CD4-positive, alpha-beta T cell treated with Interleukin-15 for 1 hour (primary cell): ENCODE measurements at places on chromosomes 16 and 17.

- peak; percentile 33 for DNase-seq
Measured at GRCh38 chr16:11396241-11397048, 51.2 kb downstream of the RMI2 start.

DNA sequence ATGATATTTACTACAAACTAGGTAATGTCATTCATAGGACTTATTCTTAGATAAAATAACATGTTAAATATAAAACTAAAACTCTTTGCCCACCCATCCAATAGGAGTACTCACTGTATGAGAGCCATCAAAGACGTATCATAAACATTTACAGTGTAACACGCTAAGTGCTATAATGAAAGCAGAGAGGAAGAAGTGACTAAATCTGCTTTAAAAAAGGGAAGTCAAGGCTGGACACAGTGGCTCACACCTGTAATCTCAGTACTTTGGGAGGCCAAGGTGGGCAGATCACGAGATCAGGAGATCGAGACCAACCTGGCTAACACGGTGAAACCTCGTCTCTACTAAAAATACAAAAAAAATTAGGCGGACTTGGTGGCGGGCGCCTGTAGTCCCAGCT, 32.4 kb downstream of the SPAG9 start:
- DNase-seq: no peak

GRCh38 chr17:75589012-75589918, 1.7 kb downstream of the MYO15B start:
- DNase-seq: peak; percentile 93

DNA sequence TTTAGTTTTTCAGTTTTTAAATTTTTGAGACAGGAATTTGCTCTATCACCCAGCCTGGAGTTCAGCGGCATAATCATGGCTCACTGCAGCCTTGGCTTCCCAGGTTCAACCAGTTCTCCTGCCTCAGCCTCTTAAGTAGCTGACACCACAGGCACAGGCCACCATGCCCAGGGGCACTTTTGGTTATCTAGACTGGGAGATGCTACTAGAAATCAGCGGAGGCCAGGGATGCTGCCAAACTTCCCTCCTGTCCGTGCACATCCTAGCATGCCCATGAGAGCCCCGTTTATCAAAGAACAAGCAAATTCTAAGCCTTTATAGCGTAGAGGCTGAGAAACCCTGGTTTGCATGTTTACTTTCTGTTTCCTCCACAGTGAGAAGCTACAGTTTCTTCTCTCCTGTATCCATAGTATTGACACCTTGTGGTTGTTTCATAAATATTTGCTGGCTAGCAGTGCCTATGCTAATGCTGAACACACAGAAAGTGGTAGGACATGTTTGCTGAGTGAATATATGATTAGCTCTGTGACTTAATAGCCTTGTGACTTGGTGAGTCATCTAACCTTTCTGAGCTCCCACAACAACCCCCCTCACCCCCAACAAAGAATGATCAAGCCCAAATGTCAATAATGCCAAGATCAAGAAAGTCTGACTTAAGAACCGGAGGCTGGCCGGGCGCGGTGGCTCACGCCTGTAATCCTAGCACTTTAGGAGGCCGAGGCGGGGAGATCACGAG, 39.2 kb upstream of the MAF start:
- DNase-seq: no peak

GRCh38 chr17:41326173-41327145, 10.9 kb upstream of the KRTAP17-1 start:
- DNase-seq: no peak

GRCh38 chr16:11398851-11399250, 53.6 kb downstream of the RMI2 start:
- DNase-seq: peak; percentile 5

GRCh38 chr17:52235516-52235915, 77.0 kb upstream of the CA10 start:
- DNase-seq: no peak

DNA sequence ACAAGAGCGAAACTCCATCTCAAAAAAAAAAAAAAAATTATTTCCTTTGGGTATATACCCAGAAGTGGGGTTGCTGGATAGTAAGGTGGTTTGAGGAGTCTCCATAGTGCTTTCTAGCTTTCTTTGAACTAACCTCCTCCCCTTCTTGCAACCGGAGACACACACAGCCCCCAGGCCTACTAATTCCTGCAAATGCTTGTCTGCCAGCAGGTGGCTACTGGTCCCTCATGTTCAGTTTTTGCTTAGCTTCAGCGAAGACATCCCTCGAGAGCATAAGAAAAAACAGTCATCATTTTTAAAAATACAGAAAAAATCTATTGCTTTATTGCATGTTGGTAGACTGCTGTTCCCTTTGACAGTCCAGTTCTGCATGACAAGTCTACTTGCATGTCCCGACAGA, 439.0 kb downstream of the UTP18 start:
- DNase-seq: no peak

DNA sequence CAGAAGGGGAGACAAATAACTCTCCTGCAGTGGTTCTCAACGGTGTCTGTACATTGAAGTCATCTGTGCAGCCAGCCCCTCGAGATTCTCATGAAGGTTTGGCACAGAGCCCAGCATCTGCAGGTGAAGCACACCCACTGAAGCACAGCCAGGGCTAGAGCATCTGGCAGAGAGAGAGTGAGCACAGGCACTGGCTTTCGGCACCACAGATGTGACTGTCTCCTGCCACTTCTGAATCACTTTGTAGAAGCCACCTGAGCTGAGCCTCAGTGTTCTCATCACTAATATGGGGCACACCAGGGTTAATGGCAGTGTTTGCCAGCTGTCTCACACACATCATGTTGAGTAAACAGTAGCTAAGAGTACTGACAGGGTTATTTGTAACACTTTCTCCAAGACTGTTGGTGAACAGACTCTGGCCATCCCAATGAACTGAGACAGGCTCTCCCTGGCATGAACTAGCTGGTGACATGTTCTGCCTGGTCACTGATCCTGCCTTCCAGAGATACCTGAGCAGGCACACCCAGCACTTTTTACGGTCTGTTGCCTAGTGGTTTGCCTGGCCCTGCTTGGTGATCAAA, 10.9 kb downstream of the HSPB9 start:
- DNase-seq: peak; percentile 69

- DNase-seq: peak; percentile 57
Measured at GRCh38 chr16:47143677-47144558, at the start of gene NETO2. Gene NETO2 (minus strand): TSS chr16:47143945. CDS start chr16:47143612, 333 bp downstream.

- peak; percentile 97 for DNase-seq
Measured at GRCh38 chr17:4899341-4900230, at the start of gene C17orf107. Gene C17orf107 (plus strand): TSS chr17:4899536. CDS start chr17:4899763, 227 bp downstream.

DNA sequence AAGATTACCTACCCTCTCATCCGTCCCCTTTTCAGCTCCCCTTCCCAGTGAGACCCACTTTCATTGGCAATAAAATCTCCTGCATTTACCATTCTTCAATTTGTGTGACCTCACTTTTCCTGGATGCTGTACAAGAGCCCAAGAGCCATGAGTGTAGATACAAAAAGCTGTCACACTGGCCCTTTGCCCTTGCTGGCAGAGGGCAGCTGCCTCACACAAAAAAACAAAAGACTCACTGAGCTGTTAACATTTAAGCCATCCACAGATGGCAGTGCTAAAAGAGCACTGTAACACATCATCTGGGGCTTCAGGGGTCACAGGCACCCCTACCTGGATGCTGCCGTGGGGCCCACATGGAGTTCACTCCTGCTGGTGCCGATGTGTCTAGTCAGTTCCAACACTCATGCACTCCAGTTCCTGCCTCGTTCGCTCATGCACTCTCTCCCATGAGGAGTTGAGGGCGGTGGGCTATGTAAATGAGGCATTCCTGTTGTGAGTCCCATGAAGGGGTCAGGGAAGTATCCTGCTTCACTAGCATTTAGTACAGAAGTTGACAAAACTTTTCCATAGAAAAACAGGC, 123.1 kb downstream of the CA10 start:
- DNase-seq: no peak

DNA sequence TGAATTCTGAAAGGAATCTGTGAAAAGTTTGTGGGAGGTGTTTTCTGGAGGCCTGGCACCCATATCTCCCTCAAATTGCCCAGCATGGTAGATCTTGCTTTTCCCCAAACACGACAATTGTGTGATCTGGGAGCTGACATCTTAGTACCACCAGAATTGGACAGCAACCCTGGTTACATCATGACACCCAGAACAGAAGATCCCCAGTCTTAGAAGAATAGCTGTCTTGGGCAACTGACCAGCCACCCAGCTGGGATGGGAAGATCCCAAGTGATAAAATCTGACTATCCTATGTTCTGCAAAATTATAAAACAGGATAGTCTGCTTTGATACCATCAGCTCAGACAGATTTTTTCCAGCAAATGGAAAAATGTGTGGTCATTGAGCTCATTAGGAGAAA, 235.3 kb downstream of the CDH13 start:
- DNase-seq: no peak

GRCh38 chr16:68539711-68540239, 684 bp downstream of the ZFP90 start:
- DNase-seq: no peak

- no peak for DNase-seq
Measured at GRCh38 chr17:28796062-28796461, 46.5 kb downstream of the FAM222B start.

DNA sequence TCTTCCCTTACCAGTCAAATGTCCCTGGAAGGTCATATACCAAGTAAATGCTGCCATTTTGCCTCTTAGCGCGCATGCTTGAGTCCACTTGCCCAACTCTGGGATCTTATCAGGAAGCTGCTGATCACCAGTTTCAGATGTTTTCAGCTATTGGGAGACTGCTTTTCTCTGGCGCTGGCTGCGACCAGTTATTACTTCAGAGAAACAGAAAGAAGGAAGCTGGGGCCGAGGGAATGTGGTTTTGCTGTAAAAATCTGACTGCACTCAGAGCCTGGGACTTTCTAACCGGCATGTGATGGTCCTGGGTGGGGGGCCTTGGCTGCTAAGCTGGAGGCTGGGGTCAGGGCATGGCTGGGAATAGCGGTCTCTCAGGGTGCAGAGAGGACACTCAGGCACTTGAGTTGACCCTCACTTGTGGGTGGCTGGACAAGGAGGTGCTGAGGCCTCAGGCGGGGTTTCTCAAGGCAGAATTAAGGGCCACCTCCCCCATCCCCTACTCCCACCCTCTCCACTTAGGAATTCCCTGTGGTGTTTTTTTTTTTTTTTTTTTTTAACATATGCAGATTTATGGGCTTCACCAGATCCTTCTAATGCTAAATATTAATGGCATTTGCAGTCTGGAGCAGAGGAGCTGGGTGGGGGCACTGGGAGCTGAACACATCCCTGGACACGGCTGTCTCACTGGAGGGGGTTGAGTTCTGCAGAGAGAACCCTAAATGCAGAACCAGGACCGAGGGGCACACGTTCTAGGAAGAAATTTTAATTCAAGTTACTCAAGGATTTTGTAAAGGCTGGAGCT, 145.8 kb downstream of the CYLD start:
- no peak for DNase-seq

GRCh38 chr16:11848842-11849241, 2.5 kb downstream of the RSL1D1 start:
- no peak for DNase-seq

- DNase-seq: no peak
Measured at GRCh38 chr17:76826330-76827068, 41.7 kb upstream of the MGAT5B start.

- DNase-seq: no peak
Measured at GRCh38 chr16:68460067-68460466, 11.8 kb upstream of the SMPD3 start.

GRCh38 chr17:21161498-21162393, 35.0 kb downstream of the DHRS7B start:
- DNase-seq: no peak

DNA sequence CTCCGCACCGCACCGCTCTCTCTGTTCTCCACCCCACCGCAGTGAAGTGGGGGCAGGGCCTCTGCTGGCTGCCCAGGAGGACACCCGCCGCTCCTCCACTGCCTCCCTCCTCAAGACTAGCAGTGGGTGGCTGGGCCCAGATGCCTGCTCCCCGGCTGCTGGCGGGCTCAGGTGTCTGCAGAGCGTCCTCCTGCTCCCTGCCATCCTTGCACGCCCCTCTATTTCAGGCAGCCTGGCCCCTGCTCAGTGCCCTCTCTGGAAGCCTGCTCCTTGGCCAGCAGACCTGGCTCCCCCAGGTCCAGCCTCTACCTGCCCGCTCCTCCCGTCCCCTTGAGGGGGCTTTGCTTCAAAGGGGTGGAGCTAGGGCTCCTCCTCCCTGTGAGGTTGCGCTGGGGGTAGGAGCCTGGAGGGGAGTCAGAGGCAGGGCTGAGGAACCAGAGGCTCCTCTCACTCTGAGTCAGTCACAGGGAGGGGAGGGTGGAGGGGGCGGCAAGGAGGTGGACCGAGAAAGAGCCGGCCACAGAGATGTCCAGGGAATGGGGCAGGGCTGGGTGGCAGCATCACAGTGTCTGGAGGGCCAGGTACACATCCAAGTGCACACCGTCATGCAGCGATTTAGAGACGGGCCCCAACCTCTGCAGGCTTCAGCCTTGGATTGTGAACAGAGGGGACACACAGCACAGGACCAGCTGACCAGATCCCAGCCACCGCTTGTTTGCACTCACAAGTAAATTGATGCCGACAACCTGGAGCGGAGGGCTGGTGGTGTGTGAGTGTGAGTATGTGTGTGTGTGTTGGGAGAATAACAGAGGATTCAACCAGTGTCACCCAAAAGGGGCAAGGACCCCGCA, 9.8 kb upstream of the TMEM92 start:
- no peak for DNase-seq

- no peak for DNase-seq
Measured at GRCh38 chr17:1108478-1108764, 71.4 kb downstream of the ABR start.

DNA sequence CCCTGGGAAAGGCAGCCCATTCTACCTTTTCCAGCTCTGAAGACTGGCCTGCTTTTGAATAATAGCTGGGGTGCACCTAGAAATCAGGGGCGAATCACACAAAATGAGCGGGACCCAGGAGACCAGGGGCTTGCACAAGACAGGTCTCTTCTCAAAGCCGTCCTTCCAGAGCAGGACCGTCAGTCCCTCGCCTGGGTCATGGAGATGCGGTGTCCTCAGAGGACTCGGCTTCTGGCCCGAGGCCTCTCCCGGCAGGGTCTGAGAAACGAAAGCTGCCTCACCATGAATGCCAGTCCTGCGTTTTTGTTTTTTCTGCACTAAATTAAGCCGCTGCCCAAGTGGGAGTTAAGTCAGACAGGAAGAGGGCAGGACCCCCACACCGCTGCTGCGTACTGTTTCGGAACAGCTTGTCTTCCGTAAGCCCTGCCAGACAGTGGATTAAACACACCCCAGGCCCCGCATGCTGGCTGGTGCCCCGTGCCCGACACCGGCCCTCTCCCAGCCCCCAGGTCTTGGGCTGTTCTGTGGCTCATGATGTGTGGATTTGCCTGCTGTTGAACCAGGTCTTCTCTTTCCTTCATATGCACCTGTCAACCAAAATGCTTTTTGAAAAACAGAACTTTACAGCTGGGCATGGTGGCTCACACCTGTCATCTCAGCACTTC, 142.1 kb upstream of the RPH3AL start:
- no peak for DNase-seq

GRCh38 chr17:1620486-1620885, 8.1 kb downstream of the SLC43A2 start:
- DNase-seq: no peak

GRCh38 chr16:51982715-51983680, 563.9 kb downstream of the TOX3 start:
- no peak for DNase-seq

- DNase-seq: no peak
Measured at GRCh38 chr17:19017804-19018599, 13.4 kb upstream of the FAM83G start.
